ENCODE measurements at places on chromosomes 11 and 22. TPM values are rescaled to one million over a fixed set of nuclear protein-coding genes. Genes with fewer than 3 reads are reported as not detected.

KLHL22 gene
- 25.8 TPM for total RNA-seq

OR5B21 gene
- not detected for total RNA-seq

VWCE gene
- 1.1 TPM for total RNA-seq

CARNS1 gene
- 6.1 TPM for total RNA-seq

ZNF215 gene
- total RNA-seq: 0.97 TPM

- peak; percentile 71 for DNase-seq
These were observed 28.8 kb downstream of the IGSF9B start for GRCh38 chr11:133927690-133928627.

DNA sequence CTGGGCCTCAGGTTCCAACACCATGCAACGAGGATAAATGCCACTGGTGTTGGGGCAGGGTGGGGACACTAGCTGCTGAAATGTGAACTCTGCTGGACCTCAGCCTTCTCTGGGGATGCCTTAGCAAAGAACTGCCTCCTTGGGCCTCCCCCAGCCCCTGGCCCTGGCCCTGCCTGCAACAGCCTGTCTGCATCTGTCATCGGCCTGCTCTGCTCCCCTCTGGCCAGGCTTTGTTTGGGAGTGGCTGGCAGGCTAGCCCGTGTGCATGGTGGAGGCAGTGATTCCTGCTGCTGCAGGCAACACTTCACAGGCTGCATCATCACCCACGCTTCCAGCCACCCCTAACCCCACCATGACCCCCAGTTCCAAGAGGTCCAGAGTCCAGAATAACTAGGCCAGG lies 11.5 kb upstream of the MYOD1 start:
- DNase-seq: no peak

GRCh38 chr11:126451211-126451802 lies 95.8 kb downstream of the ST3GAL4 start:
- DNase-seq: no peak

GRCh38 chr11:13674799-13675509 lies 6.5 kb downstream of the FAR1 start:
- no peak for DNase-seq

DNA sequence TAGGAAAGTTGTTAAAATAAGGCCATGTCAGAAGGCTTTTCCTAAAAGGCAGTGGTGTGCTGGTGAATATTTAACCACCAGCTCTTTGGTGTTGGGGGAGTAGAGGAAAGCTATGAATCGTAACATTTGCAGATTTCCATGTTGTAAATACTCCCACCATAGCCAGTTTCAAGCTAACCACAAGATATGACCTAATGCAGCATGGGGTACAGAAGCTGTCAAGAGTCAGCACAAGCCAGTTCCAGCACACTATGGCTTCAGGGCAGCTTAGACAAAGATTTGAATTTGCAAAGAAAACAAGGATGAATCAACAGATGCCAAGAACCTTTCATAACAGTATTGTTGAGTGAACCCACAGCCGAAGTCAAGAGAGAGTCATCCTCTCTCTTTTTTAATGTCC lies 40.0 kb downstream of the COMMD9 start:
- DNase-seq: no peak

- peak; percentile 47 for DNase-seq
These were observed 378.8 kb downstream of the ETS1 start for GRCh38 chr11:128208329-128209137.

DNA sequence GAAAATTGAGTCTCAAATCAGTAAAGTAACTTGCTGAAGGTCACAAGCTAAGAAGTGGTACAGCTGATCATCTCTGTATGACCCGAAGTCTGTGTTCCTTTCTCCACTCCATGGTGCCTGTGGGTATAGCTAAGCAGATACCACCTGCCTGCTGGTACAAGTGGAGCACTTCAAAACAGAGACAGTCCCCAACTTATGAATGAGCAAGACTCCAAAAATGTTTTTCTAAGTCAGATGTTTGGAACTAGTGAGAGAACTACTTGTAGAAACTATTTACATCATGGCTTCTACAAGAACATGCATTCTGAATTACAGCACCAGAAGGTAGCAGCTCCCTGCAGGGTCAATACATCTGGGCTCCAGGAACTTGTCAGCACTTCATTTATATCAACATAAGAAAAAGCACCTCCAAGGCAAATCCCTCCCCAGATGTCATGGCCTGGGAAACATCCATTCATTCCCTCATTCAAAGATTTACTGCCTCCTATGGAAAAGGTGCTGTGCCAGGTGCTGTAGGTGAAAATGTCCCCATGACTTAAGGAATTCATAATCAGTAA lies 94.7 kb downstream of the SERGEF start:
- DNase-seq: no peak

DNA sequence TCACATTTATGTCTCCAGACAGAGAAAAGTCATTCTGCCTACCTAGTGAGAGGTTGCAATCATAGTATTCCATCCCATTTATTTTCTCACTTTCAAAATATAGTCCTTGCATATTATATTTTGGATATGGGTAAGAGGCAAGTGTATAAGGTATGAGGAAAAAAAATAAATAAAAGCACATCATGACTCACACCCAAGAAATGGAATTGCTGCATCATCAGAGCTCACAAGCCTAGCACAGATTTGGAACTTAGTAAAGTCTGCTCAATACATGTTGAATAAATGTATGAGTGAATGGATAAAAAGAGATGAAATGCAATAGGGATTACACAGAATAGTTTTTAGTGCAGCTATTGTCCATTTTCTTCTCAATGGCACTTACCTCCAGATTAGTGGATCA lies 2.5 kb upstream of the OR51G1 start:
- DNase-seq: no peak

DNA sequence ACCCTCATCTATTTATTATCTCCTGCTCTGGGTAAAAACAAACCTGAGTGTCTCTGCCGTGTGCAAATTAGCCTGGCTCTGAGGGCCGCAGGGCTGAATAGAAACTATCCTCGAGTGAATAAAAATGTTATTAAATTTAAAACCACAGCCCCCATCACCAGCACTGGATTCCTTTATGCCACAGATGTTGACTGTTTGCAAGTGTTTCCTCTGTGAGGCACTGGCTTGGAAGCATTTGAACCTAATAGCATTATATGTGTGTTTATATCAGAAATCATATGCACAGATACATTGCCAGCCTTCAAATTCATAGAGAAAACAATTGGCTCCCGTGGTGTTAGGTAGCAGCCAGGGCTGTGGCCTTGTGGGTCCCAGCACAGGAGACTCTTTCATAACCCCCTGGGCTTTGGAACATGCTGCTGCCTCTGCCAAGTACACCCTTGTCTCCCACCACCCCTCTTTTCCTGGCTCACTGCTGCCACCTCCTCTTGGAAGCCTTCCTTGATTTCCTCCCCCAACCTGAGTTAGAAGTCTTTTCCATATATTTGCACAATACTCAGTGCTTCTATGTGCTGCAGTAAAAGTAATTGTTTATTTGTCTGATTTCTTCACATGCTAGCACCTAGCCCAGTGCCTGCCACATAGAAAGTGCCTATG lies 294.4 kb downstream of the DDX10 start:
- no peak for DNase-seq
